Inflammatory macrophage (primary cell): ENCODE measurements at places on chromosomes 2 and 18.

- peak; percentile 34 for DNase-seq
These were observed 25.4 kb upstream of the TANK start for GRCh38 chr2:161134547-161135518.

DNA sequence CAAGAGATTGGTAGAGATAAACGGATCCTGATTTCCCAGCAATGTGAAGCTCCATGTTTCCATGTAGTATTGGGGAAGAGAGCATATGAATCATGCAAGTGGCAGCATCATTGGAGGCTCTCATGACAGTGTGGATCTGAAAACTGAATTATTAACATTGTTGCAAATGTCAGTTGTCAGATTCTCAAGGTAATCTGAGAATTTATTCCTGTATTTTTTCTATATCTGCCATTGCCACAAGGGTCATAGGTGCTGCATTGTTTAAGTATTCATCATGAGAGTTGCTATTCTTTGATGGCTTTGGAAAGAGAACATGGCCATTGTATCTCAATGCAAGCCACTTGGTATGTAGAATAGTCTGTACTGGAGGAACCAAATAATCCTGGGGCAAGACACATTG is 1217.0 kb upstream of the ZEB2 start:
- DNase-seq = no peak

DNA sequence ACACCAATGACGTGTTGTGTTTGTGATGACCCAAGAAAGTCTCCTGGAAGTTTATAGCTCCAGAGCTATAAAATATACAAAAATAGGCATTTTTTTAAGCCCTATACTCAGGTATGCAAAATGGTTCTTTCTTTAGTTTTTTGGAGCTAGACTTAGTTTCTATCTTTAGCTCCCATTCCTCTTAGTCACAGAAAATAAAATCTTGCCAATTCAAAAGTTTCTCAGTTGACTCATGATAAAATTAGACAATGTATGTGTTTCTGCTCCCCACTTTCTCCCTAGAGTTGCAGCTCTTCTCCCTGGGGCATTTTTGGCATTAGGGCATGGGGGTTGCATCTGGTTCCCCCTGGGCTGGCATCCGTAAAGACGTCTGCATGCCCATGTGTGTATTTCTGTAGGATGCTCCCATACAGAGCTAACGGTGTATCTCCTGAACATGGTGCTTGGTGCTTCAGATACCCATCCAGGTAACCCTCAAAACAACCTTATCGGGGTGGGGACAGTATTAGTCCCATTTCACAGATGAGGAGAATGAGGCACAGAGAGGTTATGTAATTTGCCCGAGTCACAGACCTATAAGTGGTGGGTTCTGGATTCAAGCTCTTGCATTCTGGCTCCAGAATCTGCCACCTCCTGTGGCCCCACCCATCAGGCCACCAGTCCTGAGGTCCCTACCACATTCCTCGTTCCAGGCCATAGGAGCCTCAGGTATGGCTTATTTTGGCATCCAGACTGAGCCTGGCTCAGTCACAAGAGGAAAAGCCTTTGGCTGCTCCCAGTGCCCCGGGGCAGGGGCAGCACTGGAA is 43.1 kb upstream of the ASAP2 start:
- DNase-seq = no peak

GRCh38 chr2:75162259-75162658 is 37.1 kb downstream of the TACR1 start:
- DNase-seq = peak; percentile 6
